T-helper 17 cell (primary cell): ENCODE measurements at places on chromosomes 7 and 10. TPM values are rescaled to one million over a fixed set of nuclear protein-coding genes. Genes with fewer than 3 reads are reported as not detected.

The TPST1 gene
- total RNA-seq: 0.65 TPM

The FAM25C gene
- total RNA-seq: not detected

- no peaks in the 10 kb centered on the region for H3K4me1 ChIP-seq
- no peak for DNase-seq
- H3K27ac ChIP-seq: no peak overlapping the region
Measured at GRCh38 chr7:23915236-23915635, 205.2 kb downstream of the STK31 start.

- no peak for DNase-seq
- H3K4me1 ChIP-seq: peaks cover 12% of the 10 kb centered on the region
- H3K27me3 ChIP-seq: peaks cover 7% of the 10 kb centered on the region
- H3K36me3 ChIP-seq: peaks cover 3% of the 10 kb centered on the region
- H3K4me3 ChIP-seq: no peak overlapping the region
Measured at GRCh38 chr7:112422842-112423496, 27.3 kb upstream of the IFRD1 start.

DNA sequence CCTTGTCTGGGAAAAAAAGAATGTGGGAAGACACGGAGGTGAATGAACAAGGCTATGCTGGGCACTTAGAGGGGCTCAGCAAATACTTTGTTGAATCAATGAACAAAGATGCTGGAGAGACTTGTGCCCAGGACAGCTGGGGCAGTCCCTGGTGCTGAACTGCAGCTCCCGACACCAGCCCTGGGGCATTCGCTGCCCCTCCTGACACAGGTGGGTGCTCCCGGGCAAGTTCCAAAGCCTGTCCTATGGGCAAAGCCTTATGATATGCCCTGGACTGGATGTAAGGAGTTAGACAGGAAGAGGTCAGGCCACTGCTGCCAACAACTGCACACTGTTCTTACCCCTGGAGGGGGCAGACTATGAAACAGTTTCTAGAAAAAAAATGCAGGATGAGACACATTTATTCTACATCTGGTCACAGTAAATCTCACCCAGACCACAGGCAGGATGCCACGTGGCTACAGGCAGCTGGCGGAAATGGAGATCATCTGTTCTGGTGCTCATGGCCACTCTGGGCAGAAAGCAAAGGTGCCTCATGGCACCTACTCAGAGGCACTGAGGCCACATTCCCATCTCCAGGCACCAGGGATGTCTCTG, 21.9 kb upstream of the FRAT2 start:
- DNase-seq: no peak
- H3K4me3 ChIP-seq: peak overlapping the region; percentile 12
- H3K4me1 ChIP-seq: peaks cover 7% of the 10 kb centered on the region
- no peaks in the 10 kb centered on the region for H3K27me3 ChIP-seq

The THSD7A gene
- total RNA-seq: 0.07 TPM

GRCh38 chr7:70681469-70682350, 450.2 kb upstream of the GALNT17 start:
- DNase-seq: no peak
- H3K27me3 ChIP-seq: no peaks in the 10 kb centered on the region
- peaks cover 5% of the 10 kb centered on the region for H3K36me3 ChIP-seq
- H3K4me3 ChIP-seq: peak overlapping the region; percentile 82

DNA sequence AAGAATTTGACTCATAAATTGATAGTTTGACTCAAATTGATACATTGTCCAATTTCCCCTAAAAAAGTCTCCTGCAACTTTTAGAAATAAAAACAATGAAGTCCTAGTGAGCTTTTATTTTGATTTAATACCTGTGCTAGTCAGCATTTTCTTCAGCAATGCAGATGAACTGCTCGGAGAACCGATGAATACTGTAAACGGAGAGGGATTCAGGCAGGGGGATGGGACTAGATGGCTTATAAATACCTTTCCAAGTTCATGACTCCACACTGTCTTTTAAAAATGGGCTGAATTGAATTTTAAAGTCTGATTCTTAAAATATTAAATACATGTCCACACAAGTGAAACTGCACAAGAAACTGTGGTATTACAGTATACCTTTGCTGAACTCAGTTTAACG, 12.7 kb downstream of the EEPD1 start:
- peaks cover 11% of the 10 kb centered on the region for H3K4me1 ChIP-seq
- no peaks in the 10 kb centered on the region for H3K27me3 ChIP-seq
- H3K36me3 ChIP-seq: peaks cover 3% of the 10 kb centered on the region
- no peak overlapping the region for H3K4me3 ChIP-seq
- no peak overlapping the region for H3K27ac ChIP-seq
- DNase-seq: no peak

The SEC23IP gene
- total RNA-seq: 43.2 TPM

- H3K36me3 ChIP-seq: peaks cover 5% of the 10 kb centered on the region
- no peak overlapping the region for H3K4me3 ChIP-seq
- peaks cover 6% of the 10 kb centered on the region for H3K4me1 ChIP-seq
- no peak overlapping the region for H3K27ac ChIP-seq
- no peak for DNase-seq
- H3K27me3 ChIP-seq: peaks cover 13% of the 10 kb centered on the region
Measured at GRCh38 chr10:118840776-118841468, 86.2 kb upstream of the CACUL1 start.

DNA sequence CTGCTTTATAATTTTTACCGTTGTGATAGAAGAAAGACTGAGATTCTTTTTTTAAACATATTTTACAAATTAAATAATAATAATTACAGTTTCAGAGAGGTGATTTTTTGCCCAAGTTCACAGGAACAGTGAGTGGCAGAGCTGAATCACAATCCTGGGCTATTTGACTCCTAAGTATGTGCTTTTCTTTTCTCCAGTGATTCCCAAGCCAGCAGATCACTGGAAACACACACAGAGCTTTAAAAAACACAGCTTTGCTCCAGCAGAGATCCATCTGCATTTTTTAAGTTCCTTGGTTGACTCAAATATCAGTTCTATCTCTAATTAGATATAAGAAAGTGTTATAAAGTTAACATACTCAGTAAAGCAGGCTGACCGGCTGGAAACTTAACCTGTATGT, 69.0 kb downstream of the AHR start:
- H3K27ac ChIP-seq: no peak overlapping the region
- no peak for DNase-seq
- no peaks in the 10 kb centered on the region for H3K27me3 ChIP-seq
- H3K4me1 ChIP-seq: peaks cover 11% of the 10 kb centered on the region
- no peaks in the 10 kb centered on the region for H3K36me3 ChIP-seq

The FAM237B gene
- not detected for total RNA-seq

The KCNIP2 gene
- 4.1 TPM for total RNA-seq

DNA sequence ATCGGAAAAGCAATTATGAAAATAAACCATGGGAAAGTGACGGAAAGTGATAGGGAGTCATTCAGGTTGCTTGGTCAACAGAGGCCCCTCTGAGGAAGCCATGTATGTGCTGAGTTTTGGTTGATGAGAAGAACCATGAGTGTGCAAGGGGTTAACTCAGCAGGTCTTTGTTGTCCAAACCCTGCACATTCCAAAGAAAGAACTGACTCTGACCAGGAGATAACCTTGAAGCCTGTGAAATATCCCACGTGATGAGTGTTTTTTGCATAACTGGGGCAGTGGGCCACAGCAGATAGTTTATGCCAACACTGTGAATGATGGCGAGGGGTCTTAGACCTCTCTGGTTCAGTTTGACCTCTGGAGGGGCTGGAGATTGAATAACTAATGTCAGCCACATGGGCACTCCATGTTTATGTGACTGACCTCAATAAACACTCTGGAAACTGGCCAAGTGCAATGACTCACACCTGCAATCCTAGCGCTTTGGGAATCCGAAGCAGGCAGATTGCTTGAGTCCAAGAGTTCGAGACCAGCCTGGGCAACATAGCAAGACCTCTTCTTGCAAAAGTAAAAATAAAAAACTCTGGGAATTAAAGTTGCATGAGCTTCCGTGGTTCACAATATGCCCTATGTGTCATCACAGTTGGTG, 154.0 kb upstream of the FOXK1 start:
- H3K4me3 ChIP-seq: no peak overlapping the region
- H3K27me3 ChIP-seq: peaks cover 8% of the 10 kb centered on the region
- no peak overlapping the region for H3K27ac ChIP-seq
- no peak for DNase-seq
- H3K4me1 ChIP-seq: no peaks in the 10 kb centered on the region

DNA sequence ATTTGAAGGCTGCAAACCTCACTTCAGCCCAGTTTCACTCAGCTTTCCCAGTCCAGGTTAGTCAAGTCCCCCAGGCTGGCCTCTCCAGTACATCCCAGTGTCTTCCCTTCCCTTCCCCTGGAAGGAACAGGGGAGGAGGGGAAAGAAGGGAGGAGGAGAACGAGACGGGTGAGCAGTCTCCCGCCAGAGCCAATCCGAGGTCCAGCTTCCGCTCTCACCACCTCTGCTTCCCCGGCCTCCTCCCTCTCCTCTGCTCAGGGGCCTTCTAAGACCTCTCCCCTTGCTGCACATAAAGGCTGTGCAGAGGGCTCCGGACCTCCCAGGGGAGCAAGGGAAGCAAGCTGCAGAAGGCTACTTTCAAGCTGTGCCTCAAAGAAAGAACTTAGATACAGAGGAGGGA, 4.1 kb downstream of the ATG9B start:
- H3K4me1 ChIP-seq: peaks cover 31% of the 10 kb centered on the region
- H3K27ac ChIP-seq: peak overlapping the region; percentile 27
- DNase-seq: no peak
- peaks cover 14% of the 10 kb centered on the region for H3K27me3 ChIP-seq
- H3K4me3 ChIP-seq: peak overlapping the region; percentile 60
- H3K36me3 ChIP-seq: peaks cover 3% of the 10 kb centered on the region

GRCh38 chr7:42274053-42274452, 37.0 kb upstream of the GLI3 start:
- H3K4me1 ChIP-seq: no peaks in the 10 kb centered on the region
- no peak overlapping the region for H3K4me3 ChIP-seq
- no peak overlapping the region for H3K27ac ChIP-seq
- H3K27me3 ChIP-seq: peaks cover 8% of the 10 kb centered on the region
- no peaks in the 10 kb centered on the region for H3K36me3 ChIP-seq

DNA sequence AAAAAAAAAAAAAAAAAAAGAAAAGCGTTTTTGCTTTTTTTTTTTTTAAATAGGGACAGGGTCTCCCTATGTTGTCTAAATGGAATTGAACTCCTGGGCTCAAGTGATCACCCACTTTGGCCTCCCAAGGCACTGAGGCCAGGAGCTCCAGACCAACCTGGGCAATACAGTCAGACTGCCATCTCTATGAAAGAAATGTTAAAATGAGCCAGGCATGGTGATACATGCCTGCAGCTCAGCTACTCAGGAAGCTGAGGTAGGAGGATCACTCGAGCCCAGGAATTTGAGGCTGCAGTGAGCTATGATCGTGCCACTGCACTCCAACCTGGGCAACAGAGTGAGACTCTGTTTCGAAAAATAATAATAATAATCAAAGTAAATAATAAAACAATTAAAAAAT, 16.5 kb upstream of the LMTK2 start:
- no peaks in the 10 kb centered on the region for H3K4me1 ChIP-seq
- H3K27ac ChIP-seq: no peak overlapping the region
- no peak overlapping the region for H3K4me3 ChIP-seq
- peaks cover 25% of the 10 kb centered on the region for H3K27me3 ChIP-seq
- DNase-seq: no peak
- no peaks in the 10 kb centered on the region for H3K36me3 ChIP-seq

DNA sequence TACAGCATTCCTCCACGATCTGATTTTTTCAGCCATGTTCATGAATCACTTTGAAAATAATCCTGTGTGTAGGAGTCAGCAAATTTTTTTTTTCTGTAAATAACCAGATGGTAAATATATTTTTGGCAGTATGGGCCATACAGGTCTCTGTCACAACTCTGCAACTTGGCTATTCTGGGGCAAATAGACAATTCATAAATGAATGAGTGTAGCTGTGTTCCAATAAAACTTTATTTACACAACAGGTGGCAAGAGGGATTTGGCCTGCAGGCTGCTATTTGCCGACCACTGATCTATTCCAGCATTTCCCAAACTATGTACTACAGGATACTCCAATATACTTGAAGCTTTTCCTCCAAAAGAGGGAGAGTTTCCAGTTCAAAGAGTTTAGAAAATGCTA, 78.7 kb upstream of the SVIL start:
- DNase-seq: no peak
- peaks cover 17% of the 10 kb centered on the region for H3K4me1 ChIP-seq
- no peak overlapping the region for H3K27ac ChIP-seq
- peaks cover 2% of the 10 kb centered on the region for H3K36me3 ChIP-seq
- H3K27me3 ChIP-seq: no peaks in the 10 kb centered on the region

The TMEM196 gene
- not detected for total RNA-seq

DNA sequence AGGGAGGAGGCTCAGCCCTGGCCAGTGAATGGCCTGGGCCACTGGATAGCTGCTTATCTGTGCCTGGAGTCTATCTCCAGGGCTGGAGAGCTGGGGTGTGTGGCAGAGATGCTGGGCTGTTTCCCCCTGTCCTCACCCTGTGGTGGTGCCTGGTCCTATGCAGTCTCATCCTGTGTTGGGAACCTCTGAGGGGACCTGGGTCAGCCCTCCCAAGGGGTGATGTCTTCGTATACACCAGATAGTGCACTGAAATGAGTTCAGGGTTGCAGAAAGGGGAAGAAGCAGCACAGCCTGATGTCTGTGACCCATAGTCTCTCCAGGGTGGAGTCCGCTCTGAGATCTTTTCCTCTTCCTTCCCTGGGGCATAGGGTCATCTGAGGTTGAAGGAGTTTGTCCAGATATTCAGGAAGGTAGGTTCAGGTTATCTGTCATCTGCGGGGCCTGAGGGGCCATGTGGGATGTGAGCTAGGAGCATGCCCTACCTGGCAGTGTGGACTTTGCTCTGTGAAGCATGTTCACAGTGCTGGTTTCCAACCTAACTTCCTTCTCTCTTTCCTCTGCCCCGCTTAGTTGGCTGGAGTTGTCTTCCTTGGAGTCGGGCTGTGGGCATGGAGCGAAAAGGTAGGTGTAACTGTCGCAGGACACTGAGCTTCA, 33.4 kb upstream of the SH2D4B start:
- H3K36me3 ChIP-seq: peaks cover 6% of the 10 kb centered on the region
- peaks cover 59% of the 10 kb centered on the region for H3K4me1 ChIP-seq
- H3K27ac ChIP-seq: peak overlapping the region; percentile 93
- peak overlapping the region; percentile 12 for H3K4me3 ChIP-seq
